ENCODE measurements at places on chromosomes 3 and 15. TPM values are rescaled to one million over a fixed set of nuclear protein-coding genes. Genes with fewer than 3 reads are reported as not detected.
A peak's percentile ranks its signal among the peaks of the same experiment; 100 is the strongest.

DNA sequence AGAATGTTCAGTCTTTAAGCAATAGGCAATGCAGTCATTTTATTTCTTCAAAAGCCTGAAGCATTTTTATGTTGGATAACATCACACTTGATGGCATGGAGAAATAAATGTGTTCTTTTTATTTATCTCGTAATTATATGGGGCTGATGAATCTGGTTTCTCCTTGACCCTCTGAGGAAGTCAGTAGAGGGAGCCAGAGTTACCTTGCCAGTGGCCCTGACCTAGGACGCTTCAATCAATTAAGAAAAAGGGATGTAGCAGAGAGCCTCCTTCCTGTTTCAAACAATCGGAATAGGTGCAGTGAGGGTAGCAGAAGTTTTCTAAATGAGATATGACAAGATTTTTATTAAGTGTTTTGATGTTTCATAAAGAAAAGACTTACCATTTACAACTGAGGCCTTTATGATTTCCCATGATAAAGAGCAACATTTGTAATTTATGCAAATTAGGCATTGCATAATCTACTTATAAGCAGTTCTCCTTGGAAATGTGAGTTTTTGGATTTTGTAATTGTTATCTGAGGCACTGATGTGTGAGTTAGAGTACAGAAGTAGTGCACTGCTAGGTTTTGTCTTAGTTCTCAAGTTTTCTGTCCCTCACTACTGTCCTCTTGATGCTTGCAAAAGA lies 129.1 kb downstream of the RAP2B start:
- no peak overlapping the region for H3K27ac ChIP-seq
- DNase-seq, result no peak
- no peaks in the 10 kb centered on the region for H3K36me3 ChIP-seq
- no peaks in the 10 kb centered on the region for H3K4me1 ChIP-seq
- H3K4me3 ChIP-seq, result no peak overlapping the region

- H3K4me1 ChIP-seq, result no peaks in the 10 kb centered on the region
- no peak overlapping the region for H3K27ac ChIP-seq
- DNase-seq, result no peak
- H3K27me3 ChIP-seq, result no peaks in the 10 kb centered on the region
- H3K36me3 ChIP-seq, result no peaks in the 10 kb centered on the region
These were observed 79.4 kb downstream of the GTPBP8 start for GRCh38 chr3:113070072-113070640.

DNA sequence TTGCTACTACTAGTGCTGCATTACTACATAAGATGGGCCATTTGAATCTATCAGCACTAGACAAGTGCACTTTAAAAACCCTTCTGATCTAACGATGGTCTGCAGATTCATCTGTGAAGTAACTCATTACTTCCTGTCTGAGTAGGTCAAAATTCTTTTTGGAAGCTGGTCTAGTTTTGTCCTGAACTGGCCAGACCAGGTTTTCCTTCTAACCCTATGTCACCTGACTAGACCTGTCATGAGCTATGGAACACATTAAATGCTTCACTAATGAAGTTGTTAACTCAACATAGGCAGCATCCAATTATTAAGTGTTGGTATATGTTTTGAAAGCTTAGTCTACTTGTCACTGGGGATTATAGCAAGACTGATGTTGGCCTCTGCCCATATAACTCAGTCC lies 10.1 kb upstream of the RBM5 start:
- no peak for DNase-seq
- H3K27ac ChIP-seq, result no peak overlapping the region
- no peaks in the 10 kb centered on the region for H3K4me1 ChIP-seq
- H3K36me3 ChIP-seq, result peaks cover 27% of the 10 kb centered on the region
- H3K4me3 ChIP-seq, result no peak overlapping the region
- H3K27me3 ChIP-seq, result no peaks in the 10 kb centered on the region

GRCh38 chr15:23013681-23014080 lies 25.7 kb downstream of the TUBGCP5 start:
- H3K4me3 ChIP-seq, result no peak overlapping the region
- H3K27ac ChIP-seq, result no peak overlapping the region
- no peak for DNase-seq
- no peaks in the 10 kb centered on the region for H3K27me3 ChIP-seq

GRCh38 chr15:35963326-35963725 lies 417.4 kb upstream of the DPH6 start:
- no peaks in the 10 kb centered on the region for H3K27me3 ChIP-seq
- no peak for DNase-seq
- H3K4me3 ChIP-seq, result no peak overlapping the region
- H3K4me1 ChIP-seq, result no peaks in the 10 kb centered on the region
- H3K36me3 ChIP-seq, result no peaks in the 10 kb centered on the region

ZIC1 gene
- total RNA-seq, result 1.5 TPM

- no peaks in the 10 kb centered on the region for H3K27me3 ChIP-seq
- peak overlapping the region; percentile 43 for H3K4me3 ChIP-seq
- no peak for DNase-seq
- H3K36me3 ChIP-seq, result no peaks in the 10 kb centered on the region
- peaks cover 41% of the 10 kb centered on the region for H3K4me1 ChIP-seq
These were observed 58.3 kb downstream of the LRIG1 start for GRCh38 chr3:66442254-66443117.

DNA sequence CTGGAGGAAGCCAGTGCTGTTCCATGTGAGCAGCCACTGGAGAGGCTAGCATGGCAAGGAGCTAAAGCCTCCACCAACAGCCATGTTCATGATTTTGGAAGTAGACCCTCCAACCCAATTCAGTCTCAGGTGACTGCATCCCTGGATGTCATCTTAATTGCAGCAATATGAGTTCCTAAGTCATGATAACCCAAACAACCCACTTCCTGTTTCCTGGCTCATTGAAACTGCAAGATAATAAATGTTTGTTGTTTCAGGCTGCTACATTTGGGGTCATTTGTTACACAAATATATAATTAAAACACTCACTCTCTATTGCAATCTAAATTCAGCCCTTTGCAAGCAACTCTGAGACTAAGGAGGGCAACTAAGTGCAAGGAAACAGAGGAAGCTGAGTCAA lies 62.4 kb upstream of the SLC24A5 start:
- peaks cover 13% of the 10 kb centered on the region for H3K4me1 ChIP-seq
- peak overlapping the region; percentile 77 for H3K27ac ChIP-seq
- no peaks in the 10 kb centered on the region for H3K36me3 ChIP-seq
- H3K27me3 ChIP-seq, result no peaks in the 10 kb centered on the region
- H3K4me3 ChIP-seq, result no peak overlapping the region

MESP2 gene
- not detected for total RNA-seq

PSTPIP1 gene
- 14.6 TPM for total RNA-seq

MEX3B gene
- total RNA-seq, result 9.0 TPM

GRM2 gene
- not detected for total RNA-seq

SOX14 gene
- not detected for total RNA-seq

DNA sequence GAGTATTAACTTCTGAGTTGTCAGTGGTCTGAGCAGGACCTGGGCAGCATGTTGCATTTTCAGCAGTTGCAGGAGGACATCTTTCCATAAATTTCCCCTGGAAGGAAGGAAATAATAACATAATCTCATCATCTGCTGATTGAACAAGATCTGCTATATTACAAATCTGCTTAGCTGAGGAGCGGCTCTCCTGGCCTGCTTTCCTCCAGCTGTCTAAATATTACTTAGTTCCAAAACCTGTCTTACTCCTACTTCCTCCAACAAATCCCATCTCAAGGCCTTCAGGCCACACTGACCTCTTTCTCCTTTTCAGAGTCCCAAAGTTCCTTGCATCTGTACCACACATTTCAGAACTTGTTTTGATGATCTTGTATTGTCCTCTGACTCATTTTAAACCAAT lies 364.4 kb upstream of the MCTP2 start:
- no peak overlapping the region for H3K27ac ChIP-seq
- no peaks in the 10 kb centered on the region for H3K27me3 ChIP-seq
- DNase-seq, result no peak
- H3K36me3 ChIP-seq, result no peaks in the 10 kb centered on the region

DNA sequence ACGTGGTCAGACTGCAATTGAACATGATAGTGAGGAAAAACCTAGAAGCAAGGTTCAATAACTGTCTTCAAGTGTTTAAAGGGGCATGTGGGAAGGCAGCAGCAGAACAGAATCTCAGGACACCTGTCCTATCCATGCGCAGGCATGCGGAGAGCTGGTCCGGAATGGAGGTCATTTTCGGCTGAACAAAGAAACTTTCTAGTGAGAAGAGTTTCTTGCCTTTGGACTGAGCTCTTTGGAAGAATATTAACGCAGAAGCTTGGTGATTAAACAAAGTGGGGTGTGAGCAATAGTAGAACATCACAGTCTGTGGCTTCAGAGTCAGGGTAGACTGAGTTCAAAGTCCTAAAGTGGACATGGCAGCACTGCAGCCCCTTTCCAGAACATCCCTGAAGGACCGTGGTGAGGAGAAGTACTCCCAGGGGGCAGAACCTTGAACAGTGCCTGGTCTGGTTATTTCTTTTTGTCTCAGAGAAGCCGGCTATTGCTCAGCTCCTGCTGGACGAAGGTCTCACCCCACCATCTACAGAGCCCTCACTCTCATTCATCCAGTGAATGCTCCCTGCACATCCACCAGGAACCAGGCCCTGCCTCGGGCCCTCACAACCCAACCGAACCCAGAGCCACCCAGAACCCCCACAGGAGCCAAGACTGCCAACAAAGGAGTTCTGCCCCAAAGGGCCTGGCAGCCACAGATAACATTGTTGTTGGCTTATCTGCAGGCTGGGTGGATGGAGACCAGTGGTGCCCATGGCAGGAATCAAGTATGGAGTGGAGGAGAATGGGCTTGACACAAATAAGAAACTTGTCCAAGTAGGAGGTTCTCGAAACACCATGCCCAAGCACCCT lies 2.8 kb upstream of the SSUH2 start:
- no peaks in the 10 kb centered on the region for H3K27me3 ChIP-seq
- no peak overlapping the region for H3K27ac ChIP-seq

DNA sequence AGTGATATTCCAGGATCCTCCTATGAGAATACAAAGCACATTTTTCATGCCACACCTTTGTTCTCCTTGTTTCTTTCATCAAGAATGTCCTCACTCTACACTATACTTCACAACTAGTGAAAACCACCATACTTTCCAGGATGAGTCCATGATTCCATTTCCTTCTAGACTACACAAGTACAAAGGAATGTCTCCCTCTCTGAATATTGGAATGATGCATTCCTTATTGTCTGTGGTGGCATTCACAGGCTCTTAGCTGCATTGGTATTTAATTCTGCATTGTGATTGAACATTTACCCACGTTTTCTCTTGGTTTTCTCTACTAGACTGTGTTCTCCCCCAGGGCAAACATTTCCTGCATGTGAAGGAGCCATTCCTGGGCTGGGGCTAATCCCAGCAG lies 217.5 kb downstream of the RAP2B start:
- no peak overlapping the region for H3K27ac ChIP-seq
- no peak for DNase-seq
- H3K4me3 ChIP-seq, result no peak overlapping the region
- H3K4me1 ChIP-seq, result no peaks in the 10 kb centered on the region

LRRC57 gene
- 1.6 TPM for total RNA-seq

GRCh38 chr3:9552252-9552999 lies 1.2 kb downstream of the LHFPL4 start:
- peaks cover 17% of the 10 kb centered on the region for H3K27me3 ChIP-seq
- DNase-seq, result no peak
- no peaks in the 10 kb centered on the region for H3K4me1 ChIP-seq
- no peak overlapping the region for H3K27ac ChIP-seq

SLC22A13 gene
- not detected for total RNA-seq

SLC33A1 gene
- total RNA-seq, result 15.6 TPM

STAB1 gene
- total RNA-seq, result 363 TPM

GOLGA8J gene
- total RNA-seq, result 0.75 TPM

- H3K27ac ChIP-seq, result peak overlapping the region; percentile 57
- peak overlapping the region; percentile 69 for H3K4me3 ChIP-seq
- no peak for DNase-seq
- H3K4me1 ChIP-seq, result peaks cover 13% of the 10 kb centered on the region
These were observed 1.1 kb upstream of the ECT2 start for GRCh38 chr3:172749230-172749965.

CD96 gene
- total RNA-seq, result 0.32 TPM

- no peaks in the 10 kb centered on the region for H3K27me3 ChIP-seq
- H3K4me1 ChIP-seq, result no peaks in the 10 kb centered on the region
- no peak overlapping the region for H3K27ac ChIP-seq
- no peaks in the 10 kb centered on the region for H3K36me3 ChIP-seq
These were observed 48.3 kb downstream of the GABRB3 start for GRCh38 chr15:26724381-26725150.

DNA sequence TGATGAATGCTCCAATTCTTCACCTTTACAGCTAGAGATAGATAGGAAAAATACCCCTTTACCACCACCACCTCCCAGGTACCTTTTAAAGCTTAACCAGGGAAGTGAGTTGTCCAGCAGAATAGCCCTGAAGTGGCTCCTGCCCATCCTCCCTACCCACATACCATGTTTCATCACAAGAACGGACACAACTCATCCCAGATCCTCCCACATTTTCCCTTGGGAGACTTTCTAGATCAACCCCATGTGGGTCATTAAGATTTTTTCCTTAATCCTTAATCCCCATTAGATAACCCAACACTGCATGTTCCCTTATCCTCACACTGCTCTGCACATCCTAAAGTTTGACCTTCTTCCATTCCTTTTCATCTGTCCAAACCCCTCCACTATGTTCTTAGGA lies 69.3 kb downstream of the CHST2 start:
- H3K27me3 ChIP-seq, result no peaks in the 10 kb centered on the region
- no peak overlapping the region for H3K27ac ChIP-seq
- DNase-seq, result no peak
- H3K36me3 ChIP-seq, result no peaks in the 10 kb centered on the region
- H3K4me1 ChIP-seq, result no peaks in the 10 kb centered on the region

DNA sequence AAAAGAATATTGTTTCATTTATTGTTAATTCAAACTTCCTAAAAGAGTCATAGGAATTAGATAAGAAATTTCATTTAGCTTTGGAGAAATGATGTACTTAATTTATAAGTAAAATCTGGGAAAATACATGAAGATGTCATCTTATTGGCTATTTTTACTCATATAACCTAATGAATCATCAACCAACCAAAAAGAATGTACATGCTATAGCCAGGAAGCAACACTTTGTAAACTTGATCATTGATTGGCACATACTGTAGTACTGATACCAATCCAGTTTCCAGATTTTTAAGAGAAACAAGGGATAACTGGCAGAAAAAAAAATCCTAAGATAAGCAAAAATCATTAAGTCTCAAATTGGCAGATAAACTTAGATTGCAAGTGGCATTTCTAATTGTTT lies 207.9 kb upstream of the CDIN1 start:
- no peaks in the 10 kb centered on the region for H3K36me3 ChIP-seq
- H3K27ac ChIP-seq, result no peak overlapping the region
- no peaks in the 10 kb centered on the region for H3K27me3 ChIP-seq

GRCh38 chr15:44729408-44730127 lies 6.8 kb upstream of the TRIM69 start:
- H3K36me3 ChIP-seq, result no peaks in the 10 kb centered on the region
- no peaks in the 10 kb centered on the region for H3K27me3 ChIP-seq
- DNase-seq, result no peak
- H3K4me1 ChIP-seq, result no peaks in the 10 kb centered on the region
- H3K27ac ChIP-seq, result peak overlapping the region; percentile 96
- peak overlapping the region; percentile 77 for H3K4me3 ChIP-seq

DNA sequence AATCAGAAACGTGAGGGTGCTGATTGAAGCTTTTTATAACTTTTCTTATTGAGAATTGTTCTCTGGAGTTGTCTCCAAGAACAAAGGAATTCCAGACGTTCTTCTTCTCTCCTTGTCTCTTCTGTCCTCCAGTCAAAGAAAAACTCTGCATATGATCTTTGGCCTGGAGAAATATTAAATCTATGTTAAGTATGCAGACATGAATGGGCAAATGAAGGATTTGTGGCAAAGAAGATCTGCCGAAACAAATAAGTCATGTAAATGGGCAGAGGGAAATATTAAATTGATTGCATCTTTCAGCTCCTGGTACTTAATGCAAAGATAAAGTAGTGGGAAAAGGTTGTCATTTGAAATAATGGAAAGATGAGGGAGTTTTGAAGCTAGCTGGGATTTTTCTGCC lies 74.9 kb downstream of the IGF1R start:
- peaks cover 68% of the 10 kb centered on the region for H3K4me1 ChIP-seq
- H3K4me3 ChIP-seq, result no peak overlapping the region
- no peak for DNase-seq
- H3K27me3 ChIP-seq, result no peaks in the 10 kb centered on the region
- H3K36me3 ChIP-seq, result no peaks in the 10 kb centered on the region
- no peak overlapping the region for H3K27ac ChIP-seq

Data from ascending aorta (tissue), 2 donors.